ENCODE measurements at places on chromosomes 4 and X.

DNA sequence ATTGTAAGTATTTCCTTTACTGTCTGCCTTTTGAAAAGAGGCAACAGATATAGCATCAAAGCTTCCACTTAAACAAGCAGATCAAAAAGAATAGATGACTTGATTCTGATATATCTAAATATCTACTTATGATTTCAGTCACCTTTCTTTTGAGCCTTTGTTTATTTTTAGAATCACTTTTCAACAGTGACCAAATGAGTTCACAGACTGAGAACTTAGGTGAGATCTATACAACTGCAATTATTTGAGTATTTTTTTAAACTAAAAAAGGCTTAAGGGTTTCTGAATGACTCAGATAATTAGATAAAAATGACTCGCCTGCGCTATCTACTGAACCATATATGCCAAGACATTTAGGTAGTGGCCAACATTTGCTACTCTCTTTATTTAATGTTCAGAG lies 166.7 kb upstream of the KCNIP4 start:
- DNase-seq = no peak

DNA sequence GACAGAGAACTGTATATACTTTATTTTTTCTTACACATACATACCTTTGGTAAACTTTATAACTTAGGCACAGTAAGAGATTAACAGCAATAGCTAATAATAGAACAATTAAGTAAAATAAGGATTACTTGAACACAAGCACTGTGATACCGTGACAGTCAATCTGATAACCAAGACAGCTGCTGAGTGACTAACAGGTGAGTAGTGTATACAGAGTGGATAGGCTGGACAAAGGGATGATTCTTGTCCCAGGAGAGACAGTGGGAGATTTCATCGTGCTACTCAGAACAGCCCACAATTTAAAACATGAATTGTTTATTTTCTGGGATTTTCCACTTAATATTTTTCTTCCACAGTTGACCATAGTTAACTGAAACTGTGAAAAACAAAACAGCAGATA lies 411.8 kb downstream of the PPP1R2C start:
- peak; percentile 70 for DNase-seq

DNA sequence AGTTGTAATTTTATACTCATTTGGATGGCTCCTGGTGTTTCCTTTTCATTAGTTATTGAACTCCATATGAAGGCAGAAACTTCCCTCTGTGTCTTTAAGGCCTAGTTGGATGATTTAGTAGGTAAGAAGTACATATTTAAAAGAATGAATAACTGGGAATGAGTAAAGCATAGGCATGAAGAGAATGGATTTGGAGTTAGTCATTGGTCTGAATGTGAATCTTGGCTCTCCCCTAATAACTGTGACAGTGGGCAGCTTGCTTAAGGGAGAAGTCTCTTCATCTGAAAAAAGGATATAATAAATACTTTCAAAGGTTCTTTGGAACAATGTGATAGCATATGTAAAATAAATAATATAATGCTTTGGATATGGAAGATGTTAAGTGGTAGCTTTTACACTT lies 13.2 kb downstream of the SNX25 start:
- no peak for DNase-seq

DNA sequence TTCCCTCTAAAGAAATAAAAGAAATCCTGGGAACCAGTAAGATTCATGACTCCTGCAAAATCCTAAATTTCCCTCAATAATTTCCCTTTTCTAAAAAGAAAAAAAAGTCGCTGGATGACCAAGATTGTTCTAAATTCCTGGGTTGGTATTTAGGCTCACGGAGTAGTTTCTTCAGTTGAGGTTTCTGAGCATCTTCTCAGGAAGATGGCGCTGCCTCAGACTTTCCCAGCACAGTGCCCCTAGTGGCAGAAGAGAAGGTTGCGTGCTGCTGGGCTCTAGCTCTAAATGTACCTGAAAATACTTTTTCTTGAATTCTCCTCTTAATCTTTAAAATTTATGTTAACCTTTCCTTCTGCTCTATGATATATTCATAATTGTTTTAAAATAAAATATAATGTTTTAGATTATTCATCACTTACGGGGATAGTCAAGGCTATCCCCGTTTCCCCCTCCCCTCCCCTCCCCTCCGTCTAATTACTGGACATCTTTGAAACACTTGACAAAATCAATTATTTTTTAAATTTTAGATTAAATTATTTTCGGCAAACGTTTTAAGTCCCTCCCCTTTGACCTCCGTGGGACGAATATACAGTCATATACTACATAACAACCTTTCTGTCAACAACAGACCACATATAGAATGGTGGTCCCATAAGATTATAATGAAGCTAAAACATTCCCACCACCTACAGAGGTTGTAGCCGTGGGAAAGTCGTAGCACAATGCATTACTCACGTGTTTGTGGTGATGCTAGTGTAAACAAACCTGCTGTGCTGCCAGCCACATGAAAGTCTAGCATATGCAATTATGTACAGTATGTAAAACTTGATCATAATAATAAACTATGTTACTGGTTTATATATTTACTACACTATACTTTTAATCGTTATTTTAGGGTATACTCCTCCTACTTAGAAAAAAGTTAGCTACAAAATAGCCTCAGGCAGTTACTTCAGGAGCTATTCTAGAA lies 41.0 kb upstream of the GATB start:
- peak; percentile 61 for DNase-seq

DNA sequence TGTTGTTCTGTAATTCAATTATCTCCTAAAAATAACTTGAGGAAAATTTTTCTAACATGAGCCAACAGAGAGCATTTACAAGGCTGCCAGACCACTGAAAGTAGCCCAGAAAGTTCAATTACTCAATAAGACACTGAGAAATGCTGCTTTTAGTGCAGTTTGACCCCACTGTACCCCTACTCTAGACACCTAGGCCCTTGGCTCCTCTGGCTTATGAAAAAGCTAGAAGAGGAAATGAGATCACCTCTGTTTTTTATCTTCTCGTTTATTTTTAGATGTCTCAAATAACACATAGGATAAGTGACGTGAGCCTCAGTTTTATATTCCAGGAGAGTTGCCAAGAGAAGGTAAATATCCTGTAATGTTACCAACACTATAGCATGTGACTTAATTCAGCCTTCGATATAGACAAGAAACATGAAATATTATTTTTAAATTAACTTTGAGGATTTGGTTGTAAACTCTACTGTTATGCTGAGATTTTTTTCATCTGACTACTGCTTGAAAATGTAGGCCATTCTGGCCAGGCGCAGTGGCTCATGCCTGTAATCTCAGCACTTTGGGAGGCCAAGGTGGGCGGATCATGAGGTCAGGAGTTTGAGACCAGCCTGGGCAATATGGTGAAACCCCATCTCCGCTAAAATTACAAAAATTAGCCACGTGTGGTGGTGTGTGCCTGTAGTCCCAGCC lies 24.4 kb downstream of the TNIP3 start:
- DNase-seq = peak; percentile 27

All from SJCRH30 (cell line).